ENCODE measurements at places on chromosomes 6 and 20.
A peak's percentile ranks its signal among the peaks of the same experiment; 100 is the strongest.

- DNase-seq = no peak
These were observed 40.6 kb upstream of the ECHDC1 start for GRCh38 chr6:127383988-127384387.

- DNase-seq = no peak
These were observed 17.1 kb downstream of the ZHX3 start for GRCh38 chr20:41300383-41300782.

DNA sequence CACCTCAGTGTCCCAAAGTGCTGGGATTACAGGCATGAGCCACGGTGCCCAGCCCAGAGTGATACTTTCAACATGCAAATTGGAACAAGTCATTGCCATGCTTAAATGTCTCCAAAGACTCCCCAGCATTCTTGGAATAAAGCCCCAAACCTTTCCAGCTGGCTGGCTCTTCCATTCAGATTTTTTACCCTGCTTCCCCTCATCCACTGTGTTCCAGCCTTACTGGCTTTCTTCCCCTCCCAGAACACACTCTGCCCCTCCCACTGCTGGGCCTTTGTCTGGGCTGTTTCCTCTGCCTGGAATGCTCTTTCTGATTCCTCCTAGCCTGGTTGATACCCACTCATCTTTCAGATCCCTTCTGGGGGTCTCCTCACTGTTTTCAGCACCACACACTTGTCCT lies 40.1 kb upstream of the NNAT start:
- no peak for DNase-seq

DNA sequence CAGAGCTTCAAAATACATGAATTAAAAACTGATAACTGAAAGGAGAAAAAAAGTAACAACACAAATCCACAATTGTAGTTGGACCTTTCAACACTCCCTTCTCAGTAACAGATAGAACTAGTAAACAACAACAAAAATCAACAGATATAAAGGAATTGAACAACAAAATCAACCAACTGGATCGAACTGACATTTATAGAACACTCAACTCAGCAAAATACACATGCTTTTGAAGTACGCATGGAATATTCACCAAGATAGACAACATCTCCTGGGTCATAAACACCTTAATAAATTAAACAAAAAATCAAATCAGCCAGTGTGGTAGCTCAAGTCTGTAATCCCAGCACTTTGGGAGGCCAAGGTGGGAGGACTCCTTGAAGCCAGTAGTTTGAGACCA lies 63.3 kb downstream of the ILRUN start:
- DNase-seq = no peak

DNA sequence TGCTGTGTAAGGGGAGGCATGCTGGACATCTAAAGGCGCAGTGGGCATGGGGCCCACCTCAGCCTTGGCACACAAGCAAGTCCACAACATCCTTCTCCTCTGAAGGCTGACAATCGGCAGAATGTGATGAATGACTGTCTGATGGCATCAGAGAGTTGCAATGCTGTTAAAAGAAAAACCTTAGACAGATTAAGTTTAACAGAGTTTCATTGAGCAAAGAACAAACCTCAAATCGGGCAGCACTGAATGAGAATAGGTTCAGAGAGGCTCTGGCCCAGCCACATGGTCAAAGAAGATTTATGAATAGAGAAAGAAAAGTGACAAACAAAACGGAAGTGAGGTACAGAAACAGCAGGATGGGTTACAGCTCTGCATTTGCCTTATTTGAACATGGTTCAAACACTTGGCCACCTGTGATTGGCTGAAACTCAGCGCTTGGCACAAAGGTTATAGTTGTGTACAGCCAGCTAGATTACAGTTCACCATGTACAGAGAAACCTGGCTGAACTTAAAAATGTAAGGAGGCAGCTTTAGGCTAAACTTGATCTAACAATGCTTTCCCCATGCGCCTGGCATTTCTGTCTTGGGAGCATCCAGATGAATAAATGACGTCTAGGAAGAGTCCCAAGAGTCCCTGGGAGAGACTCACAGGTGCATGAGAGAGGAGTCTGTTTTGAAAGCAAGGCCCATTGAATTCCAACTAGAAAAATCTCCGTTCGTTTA lies 98.3 kb upstream of the IYD start:
- DNase-seq = no peak

DNA sequence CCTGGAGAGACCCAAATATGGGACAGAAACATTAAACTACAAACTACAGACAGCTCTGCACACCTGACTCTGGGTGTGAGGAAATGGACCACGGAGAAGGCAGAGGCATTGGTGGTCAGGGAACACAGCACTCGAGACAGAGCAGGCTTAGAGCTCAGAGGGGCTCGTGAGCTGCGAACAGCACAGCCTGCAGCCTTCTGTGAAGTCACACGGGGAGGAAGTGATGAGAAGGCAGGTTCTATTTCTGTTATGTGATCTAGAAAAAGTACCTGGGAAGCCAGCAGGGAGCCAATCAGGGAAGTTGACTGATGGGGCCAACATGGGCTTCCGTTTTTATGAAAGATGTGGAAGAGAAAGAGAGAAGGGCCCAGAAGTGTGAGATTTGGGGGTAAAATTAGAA lies 88.9 kb upstream of the SNAP25 start:
- DNase-seq = no peak

GRCh38 chr20:49054056-49054643 lies 8.0 kb downstream of the CSE1L start:
- DNase-seq = no peak

- no peak for DNase-seq
These were observed 13.2 kb downstream of the MAP1LC3A start for GRCh38 chr20:34571753-34572152.

DNA sequence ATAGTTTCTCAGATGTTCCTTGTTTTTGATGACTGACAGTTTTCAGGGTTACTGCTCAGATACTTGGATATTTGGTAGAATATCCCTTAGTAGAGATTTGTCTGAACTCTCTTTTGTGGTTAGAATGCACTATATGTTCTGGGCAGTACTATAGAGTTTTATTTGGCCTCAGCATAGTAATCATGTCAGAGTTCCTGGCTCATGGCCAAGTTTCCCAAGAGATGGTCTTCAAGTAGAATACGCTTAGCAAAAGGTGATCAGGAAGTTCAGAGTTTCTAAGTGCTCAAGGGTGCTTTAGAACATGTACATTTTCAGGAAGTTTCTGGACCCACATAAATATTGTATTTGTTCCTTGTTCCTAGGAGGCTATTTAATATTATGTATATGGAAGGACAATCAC lies 1209.7 kb upstream of the GJE1 start:
- DNase-seq = no peak

GRCh38 chr6:6734479-6735465 lies 146.3 kb downstream of the LY86 start:
- DNase-seq = no peak

DNA sequence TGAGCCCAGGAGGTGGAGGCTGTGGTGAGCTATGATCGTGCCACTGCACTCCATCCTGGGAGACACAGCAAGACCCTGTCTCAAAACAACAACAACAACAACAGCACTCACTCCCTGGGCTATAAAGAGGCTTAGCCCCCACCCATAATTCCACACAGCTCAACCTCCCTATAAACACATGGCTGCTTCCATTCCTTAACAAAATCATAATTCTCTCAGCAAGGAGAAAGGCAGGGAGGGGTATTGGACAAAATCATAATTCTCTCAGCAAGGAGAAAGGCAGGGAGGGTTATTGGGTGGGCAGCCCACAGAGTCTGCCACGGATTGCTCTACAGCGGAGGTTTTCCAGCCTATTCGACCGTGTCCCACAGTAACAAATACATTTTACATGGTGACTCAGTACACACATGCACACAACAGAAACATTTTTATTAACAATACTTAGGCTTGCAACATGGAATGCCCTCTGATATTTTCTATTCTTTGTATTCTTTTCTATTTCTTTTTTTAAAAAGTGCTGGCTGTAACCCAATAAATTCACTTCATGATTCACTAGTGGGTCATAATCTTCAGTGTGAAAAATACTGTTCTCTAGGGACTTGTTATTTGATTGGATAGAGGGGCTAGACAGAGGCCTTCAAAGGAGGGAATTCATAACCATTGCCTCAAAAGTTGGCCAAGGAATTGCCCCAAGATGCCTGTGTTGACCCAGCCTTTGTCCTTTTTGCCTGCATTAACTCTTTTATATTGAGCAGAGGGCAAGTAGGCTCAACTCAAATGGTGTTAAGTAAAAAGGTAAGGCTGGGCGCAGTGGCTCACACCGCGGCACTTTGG lies 50.6 kb upstream of the ZMYND8 start:
- DNase-seq = no peak

DNA sequence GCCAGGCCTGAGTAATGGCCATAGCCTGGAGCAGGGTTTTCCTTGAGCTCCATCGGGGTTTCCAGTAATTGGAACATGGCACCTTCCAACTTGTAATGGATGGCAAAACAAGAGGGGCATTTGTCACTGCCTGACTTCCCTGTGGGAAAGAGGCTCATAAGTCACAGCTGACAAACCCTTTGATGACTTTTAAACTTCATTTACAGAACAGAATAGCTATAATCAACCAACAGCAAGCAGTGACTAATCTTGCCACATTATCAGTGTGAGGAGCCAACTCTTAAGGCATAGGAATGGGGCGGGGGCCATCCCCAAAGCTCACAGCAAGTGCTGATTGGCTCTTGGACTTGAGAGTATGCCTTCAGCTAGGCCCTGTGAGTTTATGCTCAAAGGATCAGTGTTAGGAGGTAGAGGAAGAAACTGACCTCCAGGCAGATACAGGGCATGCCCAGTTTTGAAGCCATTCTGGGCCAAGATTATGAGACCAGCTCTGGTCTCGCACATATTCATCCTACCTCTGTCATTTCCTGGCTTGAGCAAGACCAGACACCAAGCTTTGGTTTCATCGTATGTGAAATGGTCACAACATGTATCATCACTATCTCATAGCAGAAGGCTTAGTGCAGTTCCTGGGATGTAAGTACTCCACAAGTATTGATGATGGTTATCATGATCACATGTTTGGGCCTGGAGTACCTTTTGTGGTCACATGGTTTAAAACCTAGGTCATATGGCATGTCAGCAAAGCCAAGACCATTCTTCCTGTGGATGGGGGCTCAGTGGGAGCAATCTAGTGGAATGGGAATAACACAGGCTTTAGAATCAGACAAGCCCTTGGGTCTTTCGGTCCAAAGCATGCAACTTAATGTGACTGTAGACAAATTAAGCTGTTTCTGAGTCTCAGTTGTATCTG lies 49.2 kb downstream of the EIF2S2 start:
- peak; percentile 50 for DNase-seq

DNA sequence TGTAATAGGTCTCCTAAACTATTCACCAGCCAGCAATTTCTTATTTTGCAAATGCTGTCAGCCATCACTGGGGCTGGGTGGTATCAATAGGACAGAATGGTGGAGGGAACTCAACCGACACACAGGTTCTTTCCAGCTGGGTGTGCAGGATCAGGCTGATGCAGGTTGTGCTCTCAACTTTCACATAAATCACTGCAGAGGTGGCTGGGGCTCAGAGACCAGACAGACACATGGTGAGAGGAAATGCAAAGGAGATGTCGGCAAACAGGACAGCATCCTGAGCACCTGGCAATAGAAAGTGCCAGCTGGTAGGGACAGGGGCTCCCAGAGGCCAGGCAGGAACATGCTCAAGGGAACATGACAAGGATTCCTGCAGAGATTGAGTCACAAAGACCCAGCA lies 254.9 kb downstream of the SOD2 start:
- DNase-seq = no peak

DNA sequence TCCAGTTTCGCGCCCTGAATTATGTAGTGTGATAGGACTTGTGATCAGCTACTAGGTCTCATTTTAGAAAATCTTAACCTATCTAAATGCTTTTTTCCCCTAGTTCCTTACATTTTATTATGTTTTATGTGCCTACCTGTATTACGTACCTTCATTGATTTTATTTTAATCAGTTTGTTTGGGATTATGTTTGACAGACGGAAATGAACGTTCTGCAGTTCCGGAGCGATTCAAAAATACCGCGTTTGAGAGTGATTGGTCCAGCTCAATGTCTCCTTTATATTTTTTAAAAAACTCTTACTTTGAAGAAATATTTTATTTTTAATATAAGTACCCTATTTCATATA lies 114.3 kb upstream of the BTN3A2 start:
- DNase-seq = peak; percentile 20

- no peak for DNase-seq
These were observed 3.9 kb upstream of the EDEM2 start for GRCh38 chr20:35150846-35151579.
